ENCODE measurements at places on chromosomes 6 and 20.

- no peak for DNase-seq
These were observed 31.0 kb upstream of the PRL start for GRCh38 chr6:22327881-22328280.

- no peak for DNase-seq
These were observed 375.5 kb downstream of the HACE1 start for GRCh38 chr6:104484191-104484590.

- DNase-seq: no peak
These were observed 273.2 kb downstream of the HIVEP2 start for GRCh38 chr6:142671791-142672190.

GRCh38 chr6:15227827-15228318, 18.0 kb upstream of the JARID2 start:
- no peak for DNase-seq

DNA sequence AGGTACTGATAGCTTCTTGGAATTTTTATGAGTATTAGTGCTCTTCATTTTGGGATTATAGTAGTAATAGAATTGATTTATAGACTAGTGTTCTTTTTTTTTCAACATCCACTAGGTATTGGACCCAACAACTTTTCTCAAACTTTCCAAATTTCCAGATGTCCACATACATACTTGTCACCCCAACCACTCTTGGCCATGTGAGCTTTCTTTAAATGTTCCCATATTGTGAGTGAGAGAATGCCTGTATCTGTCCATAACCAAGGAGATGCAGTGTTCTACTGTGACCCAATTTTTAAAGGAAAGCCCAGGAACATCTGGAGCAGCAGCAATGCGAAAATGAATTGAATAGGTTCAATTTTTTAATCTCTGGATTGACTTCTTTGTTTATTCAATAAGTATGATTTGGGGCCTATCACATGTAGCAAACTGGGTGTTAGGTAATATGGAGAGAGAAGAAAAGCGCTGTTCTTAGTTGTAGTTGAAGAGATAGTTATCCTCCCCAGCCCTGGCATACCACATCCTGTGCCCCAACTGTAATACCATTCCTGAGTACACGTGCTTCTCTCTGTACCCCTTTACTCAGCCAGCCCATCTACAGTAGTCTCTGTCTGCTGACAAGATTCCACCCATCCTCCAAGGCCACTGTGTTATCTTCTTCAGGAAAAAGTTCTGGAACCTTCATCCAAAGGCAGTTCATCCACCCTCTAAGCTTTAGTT, 116.8 kb upstream of the SUPT3H start:
- no peak for DNase-seq

- DNase-seq: no peak
These were observed 214.7 kb downstream of the TFAP2C start for GRCh38 chr20:56843817-56844216.

- no peak for DNase-seq
These were observed 169.7 kb downstream of the HAO1 start for GRCh38 chr20:7770578-7770977.

DNA sequence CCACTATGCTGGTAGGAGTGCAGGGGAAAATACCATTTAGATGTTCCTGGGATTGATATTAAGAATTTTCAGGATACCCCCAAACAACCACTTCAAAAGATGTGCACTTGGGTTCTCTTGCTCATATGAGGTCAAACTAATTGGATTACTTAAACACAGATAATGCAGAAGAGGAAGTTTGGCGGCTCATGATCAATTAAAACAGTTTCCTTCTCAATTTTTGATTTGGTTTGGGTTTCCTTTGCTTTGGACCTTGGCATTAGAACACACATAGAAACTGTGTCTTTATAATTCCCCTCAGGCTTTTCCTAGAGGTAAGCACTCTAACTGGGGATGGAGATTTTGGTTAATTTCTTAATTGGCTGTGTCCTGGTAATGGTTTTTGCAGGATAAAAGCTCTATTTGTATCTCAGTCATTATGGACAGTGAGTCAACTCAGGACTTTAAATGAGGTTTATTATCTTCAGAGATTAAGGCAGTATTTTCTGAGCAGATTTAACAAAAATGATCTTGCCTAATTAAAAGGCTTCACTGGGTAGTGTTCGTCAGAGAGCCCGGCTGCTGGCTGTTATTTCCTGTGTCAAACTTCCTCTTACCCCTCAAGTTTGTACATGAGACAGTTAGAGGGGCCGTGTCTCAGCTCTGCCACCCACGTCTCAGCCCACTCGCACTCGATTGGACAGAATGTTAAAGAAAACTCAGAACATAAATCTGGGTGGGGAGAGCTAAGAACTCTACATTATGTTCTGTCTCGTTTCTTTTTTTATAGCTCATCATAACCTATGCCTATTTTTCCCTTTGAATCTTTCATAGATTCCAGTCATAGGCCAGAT, 50.3 kb upstream of the PREP start:
- no peak for DNase-seq

DNA sequence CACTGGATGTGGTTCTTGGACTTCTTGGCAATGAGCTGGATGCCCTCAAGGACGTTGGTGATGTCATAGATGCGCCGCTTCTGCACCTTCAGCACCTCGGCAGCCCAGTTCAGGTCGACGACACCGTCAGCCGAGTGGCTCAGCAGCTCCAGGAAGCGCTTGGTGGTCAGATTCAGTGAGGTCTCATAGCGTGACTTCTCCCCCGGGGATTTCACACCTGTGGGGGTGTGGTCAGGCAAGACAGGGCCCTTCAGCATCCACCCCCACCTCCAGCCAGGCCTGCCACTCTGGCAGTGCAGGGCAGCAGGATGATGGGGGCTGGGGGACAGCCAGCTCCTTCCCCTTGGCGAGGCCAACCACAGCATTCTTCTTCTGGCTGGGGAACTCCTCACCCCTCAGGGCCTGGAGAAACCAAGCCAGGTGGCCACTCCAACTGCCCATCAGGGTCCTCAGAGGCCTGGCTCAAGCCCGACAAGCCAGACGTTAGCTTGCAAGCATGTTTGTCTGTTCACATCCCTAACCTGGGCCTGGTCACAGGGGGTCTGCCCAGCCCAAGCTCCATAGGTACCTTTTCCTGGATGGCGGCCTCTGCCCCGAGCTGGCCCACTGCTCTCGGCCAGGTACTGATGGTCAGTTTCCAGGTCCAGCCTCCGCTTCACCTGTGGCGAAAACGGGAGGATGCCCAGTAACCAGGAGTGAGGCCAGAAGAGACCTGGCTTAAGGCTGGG, 5.7 kb upstream of the NECAB3 start:
- DNase-seq: no peak

DNA sequence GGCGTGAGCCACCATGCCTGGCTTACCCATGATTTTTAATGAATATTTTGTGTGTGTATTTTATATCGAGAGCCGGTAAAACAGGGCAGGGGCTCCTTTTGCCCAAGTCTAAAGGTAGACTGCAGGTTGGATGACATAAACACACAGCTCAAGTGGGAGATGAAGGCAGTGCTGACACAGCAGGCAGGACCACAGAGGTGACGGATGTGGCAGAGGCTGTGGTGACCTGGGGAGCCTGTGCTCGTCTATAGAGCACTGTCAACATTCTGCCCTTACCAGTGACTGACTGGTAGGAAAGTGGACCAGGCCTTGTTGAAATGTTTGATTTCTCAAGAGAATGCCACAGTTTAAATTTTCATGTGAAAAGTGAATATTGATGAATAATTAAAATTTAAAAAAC, 137.5 kb downstream of the ZFP64 start:
- no peak for DNase-seq

- no peak for DNase-seq
These were observed 49.4 kb upstream of the MCUR1 start for GRCh38 chr6:13863699-13864155.

GRCh38 chr6:129206821-129207220, 323.9 kb downstream of the LAMA2 start:
- DNase-seq: no peak

DNA sequence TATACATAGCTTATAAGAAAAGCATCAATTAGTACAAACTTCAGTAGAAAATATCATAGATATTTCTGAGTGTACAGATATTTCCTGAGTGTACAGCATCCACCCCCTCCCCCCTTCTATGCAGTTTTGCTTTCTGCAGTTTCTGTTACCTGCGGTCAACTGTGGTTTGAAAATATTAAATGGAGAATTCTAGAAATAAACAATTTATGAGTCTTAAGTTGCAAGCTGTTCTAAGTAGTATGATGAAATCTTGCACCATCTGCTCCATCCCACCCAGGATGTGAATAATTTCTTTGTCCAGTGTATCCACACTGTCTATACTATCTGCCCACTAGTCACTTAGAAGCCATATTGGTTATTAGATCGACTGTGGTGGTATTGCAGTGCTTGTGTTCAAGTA, 15.8 kb upstream of the GPR63 start:
- DNase-seq: no peak

GRCh38 chr6:104601721-104602120, 258.0 kb downstream of the HACE1 start:
- no peak for DNase-seq

- no peak for DNase-seq
These were observed 1.1 kb upstream of the PHF10 start for GRCh38 chr6:169725125-169726048.

DNA sequence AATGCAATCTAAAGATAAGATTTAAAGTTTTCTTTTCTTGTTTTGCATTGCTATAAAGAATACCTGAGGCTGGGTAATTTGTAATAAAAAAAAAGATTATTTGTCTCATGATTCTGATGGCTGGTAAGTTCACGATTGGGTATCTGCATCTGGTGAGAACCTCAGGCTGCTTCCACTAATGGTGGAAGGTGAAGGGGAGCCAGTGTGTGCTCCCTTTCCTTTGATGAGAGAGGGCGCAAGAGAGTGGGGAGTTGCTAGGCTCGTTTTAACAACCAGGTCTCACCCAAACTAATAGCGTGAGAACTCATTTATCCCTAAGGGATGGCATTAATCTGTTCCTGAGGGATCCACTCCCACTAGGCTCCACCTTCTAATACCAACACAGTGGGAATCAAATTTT, 353.2 kb downstream of the BTBD3 start:
- DNase-seq: no peak

- DNase-seq: no peak
These were observed 177.6 kb upstream of the LRFN2 start for GRCh38 chr6:40764726-40765125.

DNA sequence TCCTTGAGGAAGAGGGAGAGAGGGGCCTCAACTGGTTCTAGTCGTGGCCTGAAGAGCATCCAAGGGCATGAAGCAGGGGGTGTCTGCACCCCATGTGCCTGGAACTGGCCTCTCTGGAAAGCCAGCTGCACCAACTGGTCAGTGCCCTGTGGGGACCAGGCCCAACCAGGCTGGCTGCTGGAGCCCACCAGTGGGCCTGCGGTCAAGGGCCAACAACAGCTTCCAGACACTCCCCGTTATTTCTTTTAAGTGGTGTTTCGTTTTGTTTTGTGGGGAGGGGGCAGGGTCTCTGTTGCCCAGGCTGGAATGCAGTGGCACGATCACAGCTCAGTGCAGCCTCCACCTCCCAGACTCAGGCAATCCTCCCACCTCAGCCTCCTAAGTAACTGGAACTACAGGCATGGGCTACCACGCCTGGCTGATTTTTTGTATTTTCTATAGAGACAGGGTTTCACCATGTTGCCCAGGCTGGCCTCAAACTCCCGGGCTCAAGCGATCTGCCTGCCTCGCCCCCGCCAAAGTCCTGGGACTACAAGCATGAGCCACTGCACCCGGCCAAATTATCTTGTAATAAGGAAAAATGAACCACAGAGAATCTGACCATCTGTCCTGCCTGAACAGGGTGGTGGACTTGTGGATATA, 11.9 kb upstream of the C20orf144 start:
- DNase-seq: no peak

- no peak for DNase-seq
These were observed 138.0 kb downstream of the CARMIL1 start for GRCh38 chr6:25417046-25417605.

DNA sequence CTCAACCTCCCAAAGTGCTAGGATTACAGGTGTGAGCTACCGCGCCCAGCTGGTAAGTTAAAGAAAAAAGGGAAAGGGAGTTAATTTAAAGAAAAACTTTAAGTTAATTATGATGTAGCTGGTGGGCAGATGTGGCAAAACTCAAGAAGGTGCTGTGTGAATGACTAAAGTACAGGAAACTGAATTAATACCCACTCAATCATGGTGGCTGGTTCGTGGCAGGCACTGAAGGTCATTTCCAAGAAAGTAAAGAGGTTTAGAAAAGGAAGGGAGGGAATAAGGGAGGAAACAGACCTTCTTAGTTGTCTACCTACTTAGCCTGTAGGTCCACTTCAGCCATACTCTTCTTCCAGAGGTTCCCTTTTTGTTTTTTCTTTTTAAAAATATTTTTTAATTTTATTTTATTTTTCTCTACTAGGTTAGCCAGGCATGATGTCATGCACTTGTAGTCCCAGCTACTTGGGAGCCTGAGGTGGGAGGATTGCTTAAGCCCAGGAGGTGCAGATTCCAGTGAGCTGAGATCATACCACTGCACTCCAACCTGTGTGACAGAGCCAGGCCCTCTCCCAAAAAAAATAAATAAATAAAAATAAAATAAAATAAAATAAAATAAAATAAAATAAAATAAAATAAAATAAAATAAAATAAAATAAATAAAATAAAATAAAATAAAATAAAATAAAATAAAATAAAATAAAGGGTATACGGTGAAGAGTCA, 11.9 kb upstream of the TGM3 start:
- DNase-seq: no peak

GRCh38 chr6:159378411-159379328, 209.5 kb downstream of the FNDC1 start:
- DNase-seq: no peak

- DNase-seq: no peak
These were observed 23.3 kb downstream of the ATXN1 start for GRCh38 chr6:16737925-16738324.

DNA sequence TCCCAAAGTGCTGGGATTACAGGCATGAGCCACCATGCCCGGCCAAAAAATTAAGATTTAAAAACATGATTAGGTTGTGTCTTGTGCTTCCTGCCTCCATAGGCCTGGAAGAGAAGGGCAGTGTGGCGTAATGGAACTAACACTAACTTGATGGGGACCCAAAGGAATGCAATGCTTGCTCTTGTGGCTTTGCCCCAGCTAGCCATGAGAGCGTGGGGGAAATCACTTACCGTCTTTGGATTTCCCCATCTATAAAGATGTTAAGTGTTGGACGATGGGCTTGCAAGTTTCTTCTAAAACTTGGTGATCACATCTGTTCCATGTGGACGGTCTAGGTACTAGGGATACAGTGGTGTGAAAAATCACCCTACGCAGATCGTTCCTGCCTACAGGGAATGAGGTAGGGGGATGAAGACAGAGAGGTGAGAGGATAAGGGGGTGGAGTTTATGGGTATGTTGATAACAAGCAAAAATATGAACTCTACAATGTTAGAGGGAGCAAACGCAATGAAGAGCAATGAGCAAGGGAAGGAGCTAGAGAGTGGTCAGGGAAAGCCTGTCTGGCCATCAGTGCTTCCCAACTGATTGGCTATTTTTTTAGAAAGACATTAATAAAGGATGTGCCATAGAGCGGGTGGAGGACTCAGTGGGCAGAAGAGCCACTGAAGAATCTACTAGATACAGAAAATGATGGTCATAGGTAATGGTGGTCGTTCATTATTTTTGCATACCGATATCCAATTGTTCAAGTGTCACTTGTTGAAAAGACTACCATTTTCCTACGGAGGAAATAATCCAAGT, 165.2 kb downstream of the BCAS1 start:
- DNase-seq: no peak
